ENCODE measurements at places on chromosomes 12 and 14.

DNA sequence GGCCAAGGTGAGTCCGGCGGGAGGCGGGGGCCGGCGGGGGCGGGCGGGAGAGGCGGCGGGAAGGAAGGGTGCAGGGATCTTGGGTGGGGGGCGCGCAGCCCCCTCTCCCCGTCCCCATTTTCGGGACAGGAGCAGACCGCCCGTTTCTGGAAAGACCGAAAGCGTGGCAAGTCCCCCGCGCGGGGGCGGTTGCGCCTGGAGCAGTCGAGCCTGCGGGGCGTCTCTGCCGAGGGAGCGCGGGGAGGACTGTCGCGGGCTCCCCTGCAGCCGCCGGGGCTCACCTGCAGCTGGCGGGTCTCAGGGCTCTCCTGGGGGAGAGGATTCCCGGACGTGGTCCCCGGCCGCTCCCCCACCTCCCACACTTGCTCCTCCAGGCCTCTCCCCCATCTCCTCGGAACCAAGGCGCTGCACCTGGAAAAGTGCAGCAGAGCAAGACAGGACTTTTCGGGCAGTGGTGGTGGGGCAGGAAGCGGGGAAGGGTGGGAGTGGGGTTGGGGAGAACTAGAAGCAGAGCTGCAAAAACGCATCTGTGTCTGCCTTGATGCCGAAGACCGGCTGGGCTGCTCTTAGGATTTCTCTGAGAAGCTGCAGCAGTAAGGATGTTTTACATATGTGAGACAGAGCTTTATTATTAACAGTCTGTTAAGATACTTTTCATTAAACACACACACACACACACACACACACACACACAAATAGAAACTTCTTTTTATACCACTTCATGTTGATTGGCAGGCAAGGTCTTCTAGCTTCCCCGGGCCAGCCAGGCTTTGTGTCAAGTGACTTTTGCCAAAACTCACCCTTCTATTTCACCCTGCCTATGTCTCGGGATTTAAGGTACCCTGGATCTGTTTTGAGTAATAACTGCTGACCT, 677 bp downstream of the C12orf75 start:
- peak; percentile 39 for DNase-seq

DNA sequence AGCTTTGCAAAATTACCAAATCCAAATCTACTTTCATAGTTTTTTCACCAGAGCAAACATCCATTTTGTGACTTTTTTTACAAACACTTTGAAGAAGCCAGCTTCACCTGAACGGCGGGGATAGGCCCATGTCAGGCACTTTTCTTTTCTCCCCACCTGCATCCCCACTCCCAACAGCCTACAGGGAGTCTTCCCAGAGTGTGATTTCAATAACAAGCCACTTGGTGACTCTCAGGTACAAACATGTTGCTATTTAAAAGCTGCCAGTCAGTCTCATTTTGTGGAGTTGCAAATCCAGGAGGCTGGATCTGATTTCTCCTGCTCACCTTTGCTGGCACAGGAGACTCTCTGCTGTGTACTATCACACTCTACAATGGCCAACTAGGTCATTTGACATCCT, 285.5 kb downstream of the KCNH5 start:
- no peak for DNase-seq

DNA sequence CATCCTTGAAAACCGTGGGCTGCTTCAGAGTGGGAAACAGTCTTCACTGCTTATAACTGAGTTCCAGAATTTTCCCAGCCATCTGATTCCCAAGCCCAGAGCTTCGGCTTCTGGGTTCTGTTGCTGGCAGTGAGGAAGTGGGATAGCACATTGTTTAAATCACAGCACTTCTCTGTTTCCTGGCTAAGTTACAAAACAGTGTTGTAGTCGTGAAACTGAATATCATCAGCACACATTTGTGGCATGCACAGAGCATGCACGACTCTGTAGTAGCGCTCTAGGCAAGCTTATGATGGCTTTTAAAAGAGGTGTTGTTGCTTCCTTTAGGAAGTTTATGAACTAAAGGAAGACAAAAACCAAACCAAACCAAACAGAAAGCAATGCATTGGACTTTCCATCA, 1005.5 kb downstream of the NRXN3 start:
- no peak for DNase-seq

- DNase-seq: no peak
These were observed 1727.1 kb upstream of the SEL1L start for GRCh38 chr14:83260751-83261150.

DNA sequence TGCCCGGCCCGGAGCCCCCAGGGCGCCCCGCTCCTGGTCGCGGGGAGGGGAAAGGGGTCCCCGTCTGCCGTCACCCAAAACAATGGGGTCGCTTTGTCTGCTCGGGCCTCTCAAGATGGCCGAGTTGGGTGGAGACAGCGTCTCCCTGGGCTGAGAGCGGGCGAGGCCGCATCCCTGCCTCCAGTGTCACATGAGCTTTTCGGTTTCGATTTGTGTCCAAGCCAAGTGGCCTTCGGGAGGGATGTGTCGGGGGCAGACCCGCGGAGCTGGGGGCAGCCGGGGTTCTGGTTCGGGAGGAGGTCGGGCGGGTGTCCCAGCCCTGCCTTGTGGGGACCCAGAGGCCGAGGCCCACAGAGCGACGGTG, 790 bp downstream of the DYNC1H1 start:
- DNase-seq: peak; percentile 80

Data from GM20000 (cell line).